ENCODE measurements at places on chromosomes 2 and 18.

GRCh38 chr2:188765522-188766470, 208.4 kb upstream of the COL3A1 start:
- H3K4me3 ChIP-seq = no peak overlapping the region
- H3K4me1 ChIP-seq = no peaks in the 10 kb centered on the region
- no peaks in the 10 kb centered on the region for H3K27me3 ChIP-seq

- H3K4me1 ChIP-seq = no peaks in the 10 kb centered on the region
- no peak overlapping the region for H3K27ac ChIP-seq
- H3K36me3 ChIP-seq = no peaks in the 10 kb centered on the region
- H3K27me3 ChIP-seq = no peaks in the 10 kb centered on the region
- no peak overlapping the region for H3K4me3 ChIP-seq
Measured at GRCh38 chr18:63617049-63617914, 26.8 kb downstream of the SERPINB4 start.

DNA sequence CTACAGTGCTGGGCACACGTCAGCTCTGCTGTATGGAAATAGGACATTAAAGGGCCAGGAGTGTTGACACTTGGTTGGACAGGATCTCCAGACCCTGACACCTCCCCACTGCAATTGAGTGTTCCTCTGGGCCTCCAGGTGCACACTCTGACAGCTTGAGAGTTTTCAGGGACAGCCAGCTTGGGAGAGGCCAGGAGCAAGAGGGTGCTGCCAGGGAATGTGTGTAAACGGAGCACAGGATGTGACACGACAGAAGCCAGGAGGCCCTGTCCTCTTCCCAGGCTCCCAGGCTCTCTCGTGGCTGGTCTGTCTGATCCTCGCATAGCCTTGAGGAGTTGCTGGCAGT, 318.1 kb upstream of the HS6ST1 start:
- no peaks in the 10 kb centered on the region for H3K27me3 ChIP-seq
- H3K4me3 ChIP-seq = no peak overlapping the region
- no peaks in the 10 kb centered on the region for H3K36me3 ChIP-seq
- peak; percentile 46 for DNase-seq

GRCh38 chr2:207860685-207861084, 91.0 kb upstream of the FZD5 start:
- no peaks in the 10 kb centered on the region for H3K4me1 ChIP-seq
- H3K36me3 ChIP-seq = peaks cover 10% of the 10 kb centered on the region
- H3K27ac ChIP-seq = no peak overlapping the region
- H3K4me3 ChIP-seq = no peak overlapping the region
- no peak for DNase-seq
- H3K27me3 ChIP-seq = no peaks in the 10 kb centered on the region

GRCh38 chr2:96116879-96117533, 635 bp upstream of the ADRA2B start:
- H3K27me3 ChIP-seq = peaks cover 59% of the 10 kb centered on the region
- no peak for DNase-seq
- peak overlapping the region; percentile 79 for H3K4me3 ChIP-seq
- no peaks in the 10 kb centered on the region for H3K36me3 ChIP-seq
